AG09319 (cell line): ENCODE measurements at places on chromosomes 6 and 20.

DNA sequence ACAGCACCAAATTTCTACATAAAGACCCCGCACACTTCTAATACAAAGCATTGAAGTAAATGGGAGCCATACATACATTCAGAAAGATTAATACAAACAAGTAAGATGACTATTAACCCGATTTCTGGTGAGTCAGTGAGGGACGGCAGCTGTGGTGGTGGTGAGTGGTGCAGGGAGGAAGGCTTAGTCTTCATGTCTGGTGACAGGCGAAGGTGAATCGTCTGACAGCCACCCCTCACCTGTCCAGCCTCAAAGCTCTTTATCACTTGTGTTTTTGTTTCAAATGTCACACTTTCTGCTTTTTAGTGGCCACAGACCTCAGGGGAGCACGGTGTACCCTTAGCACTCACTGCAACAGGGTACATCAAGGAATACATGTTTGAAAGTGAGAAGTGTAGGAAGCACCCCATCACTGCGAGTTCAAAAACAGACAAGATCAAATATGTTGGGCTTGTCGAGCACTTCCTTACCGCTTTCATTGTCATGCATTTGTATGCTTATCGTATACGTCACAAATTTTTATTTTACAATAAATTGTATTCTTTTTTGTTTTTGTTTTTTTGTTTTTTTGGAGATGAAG is 63.5 kb downstream of the IRF4 start:
- DNase-seq, result no peak

GRCh38 chr6:157634546-157634945 is 188.5 kb upstream of the SNX9 start:
- DNase-seq, result no peak

DNA sequence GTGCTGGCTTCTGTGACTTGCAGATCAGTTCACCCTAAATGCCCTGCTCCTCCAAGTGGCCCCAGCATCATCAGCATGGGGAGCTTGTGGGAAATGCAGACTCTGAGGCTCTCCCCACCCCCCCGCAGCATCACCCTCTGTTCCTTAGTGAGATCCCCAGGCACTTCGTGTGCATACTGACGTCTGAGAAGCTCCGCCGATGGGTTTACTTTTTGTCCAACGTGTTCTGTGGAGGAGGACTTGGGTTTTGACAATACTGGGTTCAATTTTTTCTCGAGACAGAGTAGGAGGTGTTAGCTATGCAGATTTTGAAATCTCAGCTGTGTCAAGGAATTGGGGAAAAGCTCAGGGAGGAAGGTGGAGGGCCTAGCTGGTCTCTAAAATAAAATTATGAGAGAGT is 38.3 kb upstream of the ZNF831 start:
- no peak for DNase-seq

DNA sequence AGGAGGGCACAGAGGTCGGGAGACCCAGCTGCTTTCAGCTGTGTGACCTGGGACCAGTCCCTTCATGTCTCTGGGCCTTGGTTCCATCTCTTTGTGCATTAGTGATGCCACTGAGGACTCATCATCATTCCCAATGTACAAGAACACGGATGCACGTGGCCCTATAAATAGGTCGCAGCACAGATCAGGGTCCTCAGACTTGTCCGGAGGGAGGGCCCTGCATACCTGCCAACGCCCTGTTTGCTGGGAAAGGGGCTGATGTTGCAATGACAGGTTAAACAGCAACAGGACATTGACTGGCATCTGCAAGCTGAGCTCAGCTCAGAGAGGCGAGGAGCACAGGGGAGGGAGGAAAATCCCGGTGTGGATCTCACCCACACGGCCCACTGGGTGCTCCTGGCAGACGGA is 21.8 kb downstream of the TGM2 start:
- DNase-seq, result no peak

DNA sequence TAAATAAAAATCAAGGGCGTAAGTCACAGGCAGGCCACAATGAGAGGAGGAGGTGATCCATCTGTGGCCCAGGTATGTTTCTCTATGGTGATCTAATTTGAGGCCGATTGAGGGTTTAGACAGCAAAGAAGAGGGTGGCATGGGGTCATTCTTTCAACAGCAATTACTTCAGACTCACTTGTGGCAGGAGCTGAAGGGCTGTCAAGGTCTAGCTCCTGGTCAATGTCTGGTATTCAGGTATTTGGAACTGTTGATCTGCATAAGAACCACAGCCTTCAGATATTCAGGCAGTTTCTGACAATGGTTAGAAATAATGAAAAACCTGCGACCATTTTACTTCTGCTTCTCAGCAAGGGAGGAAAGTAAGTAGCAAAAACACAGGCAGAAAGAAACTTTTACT is 259.6 kb downstream of the FOXC1 start:
- DNase-seq, result no peak

DNA sequence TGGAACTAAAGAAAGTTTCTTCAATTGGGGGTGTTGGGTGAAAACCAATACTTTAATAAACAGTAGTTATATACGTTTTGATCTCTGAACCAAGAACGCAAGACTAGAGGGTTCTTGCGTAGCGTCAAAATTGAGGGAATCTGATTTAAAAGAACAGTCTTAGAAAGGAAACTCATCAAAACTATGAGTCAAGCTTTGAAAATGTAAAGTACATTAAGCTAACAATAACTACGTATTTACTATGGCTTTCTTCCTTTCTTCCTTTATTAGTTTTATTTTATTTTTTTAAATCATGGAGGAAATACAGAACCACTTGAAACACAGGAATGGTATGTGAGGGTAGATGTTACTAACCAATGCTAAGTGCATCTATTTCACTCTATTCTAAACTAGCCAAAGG is 287.0 kb upstream of the RSPO3 start:
- no peak for DNase-seq

- DNase-seq, result no peak
Observed at GRCh38 chr6:52641826-52642225, 29.1 kb upstream of the TMEM14A start.
